ENCODE measurements at places on chromosomes 12 and 14.

GRCh38 chr14:105944632-105945610 lies 418.5 kb downstream of the TMEM121 start:
- no peak for DNase-seq

- no peak for DNase-seq
Observed at GRCh38 chr12:108720757-108721514, 10.4 kb downstream of the CORO1C start.

DNA sequence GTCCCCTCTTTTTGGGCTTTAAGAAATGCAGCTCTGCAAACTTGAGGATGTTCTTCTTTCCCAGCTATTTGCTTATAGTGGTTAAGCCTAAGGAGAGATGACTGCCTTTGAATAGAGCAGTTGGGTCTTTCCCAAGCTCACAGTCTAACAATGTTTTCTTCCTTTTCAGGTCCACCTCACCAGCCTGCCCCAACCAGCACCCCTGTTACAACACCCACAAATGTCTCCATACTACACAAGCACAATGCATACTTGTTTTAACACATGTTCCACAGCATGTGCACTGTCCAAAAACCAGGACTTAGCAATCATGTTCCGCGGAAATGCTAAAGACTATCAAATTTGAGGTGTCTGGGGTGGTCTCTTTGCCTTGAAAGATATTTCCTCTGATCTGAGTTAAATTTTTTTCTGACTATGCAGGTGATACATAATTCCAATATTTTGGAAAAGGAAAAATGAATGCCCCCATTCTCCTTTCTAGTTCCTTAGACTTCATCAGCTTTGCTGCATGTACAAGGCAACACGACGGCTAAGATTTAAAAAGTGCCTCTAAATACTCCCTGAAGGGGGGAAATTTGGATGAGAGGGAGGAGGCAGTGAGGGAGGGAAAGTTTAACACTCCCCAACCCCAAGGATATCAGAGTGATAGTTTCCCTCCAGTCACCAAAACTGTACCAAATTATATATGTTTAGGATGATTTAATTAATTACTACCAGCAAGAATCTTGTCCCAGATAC lies 6.6 kb upstream of the HOXC13 start:
- DNase-seq = no peak

DNA sequence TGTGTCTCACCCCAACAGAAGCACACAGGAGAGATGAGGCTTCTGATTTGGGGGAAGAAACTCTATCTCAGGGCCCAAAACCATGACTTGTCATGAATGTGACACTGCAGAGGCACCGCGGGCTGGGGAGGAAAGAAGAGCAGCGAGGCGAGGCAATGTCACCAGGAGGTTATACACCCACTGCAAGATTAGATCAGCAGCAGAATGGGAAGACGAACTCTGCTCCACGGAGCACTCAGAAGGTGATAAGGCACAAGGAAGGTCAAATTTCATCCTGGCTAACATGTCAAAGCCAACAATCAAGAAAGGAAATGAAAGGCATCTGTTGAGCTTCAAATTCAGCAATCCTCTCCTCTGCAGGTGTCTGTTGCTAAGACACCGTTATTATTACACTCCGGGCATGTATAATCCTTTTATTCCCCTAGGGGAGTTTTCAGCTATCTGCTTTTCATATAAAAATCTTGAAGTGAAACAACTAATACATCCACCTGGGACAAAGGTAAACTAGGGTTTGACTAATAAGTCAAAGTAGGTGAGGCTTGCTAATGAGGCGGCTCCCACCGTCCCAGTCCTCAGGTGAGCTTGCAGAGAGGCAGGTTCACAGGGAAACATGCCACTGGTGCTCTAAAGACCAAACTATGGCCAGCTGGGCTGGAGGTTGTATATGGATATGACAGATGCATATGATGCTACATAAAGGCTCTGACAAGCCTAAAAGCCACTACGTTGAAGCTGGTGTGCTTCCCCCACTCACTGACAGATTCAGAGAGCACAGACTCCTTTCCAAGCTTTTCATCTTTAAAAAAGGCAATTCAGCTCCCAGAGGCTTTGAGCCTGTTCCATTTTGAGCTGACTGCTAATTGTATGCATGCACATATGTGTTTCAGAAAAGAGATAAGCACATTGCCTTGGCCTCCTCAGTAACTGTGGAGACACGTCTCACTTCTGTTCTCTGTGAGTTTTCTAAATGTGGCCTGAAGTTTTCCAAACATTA lies 221.2 kb downstream of the NELL2 start:
- DNase-seq = no peak

- no peak for DNase-seq
Observed at GRCh38 chr12:43165351-43165750, 386.7 kb downstream of the ADAMTS20 start.

- DNase-seq = no peak
Observed at GRCh38 chr12:11805043-11805442, 155.6 kb downstream of the ETV6 start.

DNA sequence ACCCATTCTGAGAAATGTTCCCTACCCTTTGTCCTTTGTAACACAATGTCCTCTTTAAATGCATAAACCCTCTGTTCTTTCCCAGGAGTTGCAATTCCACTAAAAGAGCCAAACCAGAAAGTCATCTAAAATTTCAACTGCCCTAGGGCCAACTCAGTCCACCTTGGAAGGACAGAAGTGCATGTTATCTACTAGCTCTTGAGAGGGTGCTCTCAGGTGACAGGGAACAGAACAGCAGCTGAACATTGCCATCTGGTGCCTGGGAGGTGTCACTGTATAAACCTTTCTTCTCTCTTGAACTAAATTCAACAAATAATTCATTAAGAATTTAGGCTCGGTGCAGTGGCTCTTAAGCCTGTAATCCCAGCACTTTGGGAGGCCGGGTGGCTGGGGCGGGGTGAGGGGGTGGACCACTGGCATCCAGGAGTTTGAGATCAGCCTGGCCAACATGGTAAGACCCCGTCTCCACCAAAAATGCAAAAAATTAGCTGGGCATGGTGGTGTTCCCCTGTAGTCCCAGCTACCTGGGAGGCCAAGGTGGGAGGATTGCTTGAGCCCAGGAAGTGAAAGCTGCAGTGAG lies 10.3 kb upstream of the FERMT2 start:
- DNase-seq = peak; percentile 37

DNA sequence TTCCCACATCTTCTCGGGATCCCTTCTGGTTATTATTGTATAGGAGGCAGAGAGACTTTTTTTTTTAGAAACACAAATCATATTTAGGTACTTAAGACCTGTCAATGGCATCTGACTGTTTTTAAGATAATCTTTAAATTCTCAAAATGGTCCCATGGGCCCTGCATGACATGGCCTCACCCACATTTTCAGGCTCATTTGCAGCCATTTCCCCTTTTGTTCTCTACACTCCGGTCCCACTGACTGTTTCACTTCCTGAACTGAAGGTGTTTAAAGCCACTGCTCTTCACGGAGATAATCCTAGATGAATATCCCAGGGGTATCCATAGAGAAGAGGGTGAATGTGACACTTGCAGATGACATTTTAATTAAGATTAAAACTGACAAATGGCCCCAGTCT lies 12.3 kb upstream of the C12orf71 start:
- no peak for DNase-seq

- DNase-seq = no peak
Observed at GRCh38 chr14:87799400-87799799, 193.6 kb downstream of the GALC start.

DNA sequence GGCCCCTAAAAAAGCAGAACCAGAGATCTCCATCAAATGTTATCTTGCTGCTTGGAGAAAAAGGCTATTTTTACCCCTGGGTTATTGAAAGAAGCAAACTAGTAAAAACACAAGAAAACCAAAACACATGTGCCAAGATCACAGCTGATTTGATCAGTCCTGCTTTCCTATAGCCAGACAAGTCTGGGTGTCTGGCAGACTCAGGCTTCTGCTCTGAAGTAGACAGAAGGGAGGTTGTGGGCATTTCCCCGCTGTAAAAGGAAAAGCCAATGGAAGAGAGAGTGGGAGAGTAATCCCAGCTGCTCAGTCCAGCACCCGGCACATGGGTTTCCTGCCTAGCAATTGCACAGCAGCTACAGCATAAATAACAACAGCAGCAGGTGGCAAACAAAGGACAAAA lies 177.9 kb downstream of the PHLDA1 start:
- DNase-seq = no peak

GRCh38 chr14:75826599-75826998 lies 155.2 kb downstream of the TGFB3 start:
- DNase-seq = no peak

- no peak for DNase-seq
Observed at GRCh38 chr14:87503711-87504110, 489.3 kb downstream of the GALC start.

DNA sequence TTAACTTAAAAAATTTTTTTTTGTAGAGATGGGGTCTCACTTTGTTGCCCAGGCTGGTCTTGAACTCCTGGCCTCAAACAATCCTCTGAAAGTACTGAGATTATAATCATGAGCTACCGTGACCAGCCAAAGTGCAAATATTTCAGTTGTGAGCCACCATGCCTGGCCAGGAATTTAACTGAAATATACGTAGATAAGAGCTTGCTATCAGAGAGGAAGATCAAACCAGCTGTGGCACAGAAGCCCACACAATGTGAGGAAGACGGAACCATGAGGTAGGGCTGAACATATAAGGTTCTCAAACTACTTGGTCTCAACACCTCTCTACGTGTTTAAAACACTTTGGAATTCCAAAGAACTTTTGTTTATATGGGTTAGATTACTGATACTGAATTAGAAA lies 29.1 kb downstream of the ATG14 start:
- DNase-seq = no peak

DNA sequence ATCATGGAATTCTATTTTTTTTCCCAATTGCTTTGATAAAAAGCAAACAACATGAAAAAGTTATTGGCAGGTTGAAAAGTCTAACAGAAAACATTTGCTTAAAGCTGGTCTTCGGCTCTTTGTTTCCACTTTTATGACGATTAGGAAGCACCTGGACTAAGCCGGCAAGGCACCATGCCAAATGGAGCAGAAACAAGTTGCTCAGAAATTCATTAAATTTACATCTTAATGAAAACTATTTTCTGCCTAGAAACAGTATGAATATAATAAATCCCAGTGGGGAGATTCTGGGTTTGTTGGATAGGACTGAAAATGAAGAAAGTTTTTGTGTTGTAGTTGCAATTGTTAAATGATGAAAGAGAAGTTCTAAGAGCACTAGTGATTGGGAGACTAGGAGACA lies 51.4 kb upstream of the OR9K2 start:
- DNase-seq = no peak

GRCh38 chr12:66127650-66128049 lies 2.9 kb downstream of the LLPH start:
- no peak for DNase-seq

DNA sequence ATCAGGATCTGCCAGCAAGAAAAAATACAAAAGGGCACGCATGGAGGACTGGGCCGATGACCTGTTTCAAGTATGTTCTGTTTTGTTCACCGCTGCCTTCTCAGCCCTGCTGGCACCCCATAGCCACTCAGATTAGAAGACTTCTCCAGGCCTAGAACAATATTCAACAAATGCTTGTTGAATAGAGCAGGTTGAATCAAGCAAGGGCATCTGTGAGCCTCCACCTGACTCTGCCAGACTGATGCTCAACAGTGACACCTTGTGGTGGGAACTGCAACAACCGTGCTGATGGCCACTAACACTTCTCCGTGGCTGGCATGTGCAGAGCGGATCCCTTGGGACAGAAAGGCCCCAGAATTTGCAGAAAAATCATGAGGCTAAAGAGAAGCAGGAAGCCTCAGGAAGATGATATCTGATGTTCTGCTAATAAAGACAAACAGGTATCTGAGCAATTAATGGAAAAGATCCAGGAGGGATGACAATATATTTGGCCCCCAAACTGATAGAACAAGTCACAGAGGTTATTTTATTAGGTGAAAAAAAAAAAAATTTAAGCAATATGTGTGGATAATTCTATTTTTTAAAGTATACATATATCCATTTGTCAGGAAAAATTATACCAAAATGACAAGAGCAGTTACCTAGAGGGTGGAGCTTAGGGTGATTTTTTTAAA lies 114.3 kb downstream of the KSR2 start:
- DNase-seq = peak; percentile 22

- DNase-seq = no peak
Observed at GRCh38 chr14:65949711-65950516, 536.3 kb upstream of the CCDC196 start.

- DNase-seq = peak; percentile 37
Observed at GRCh38 chr14:50363714-50364111, 33.0 kb downstream of the CDKL1 start.

GRCh38 chr12:34295366-34296142 lies 273.3 kb downstream of the ALG10 start:
- no peak for DNase-seq

- DNase-seq = no peak
Observed at GRCh38 chr12:55072083-55072482, 52.3 kb downstream of the NEUROD4 start.

- DNase-seq = no peak
Observed at GRCh38 chr12:30829876-30830275, 75.1 kb upstream of the CAPRIN2 start.

DNA sequence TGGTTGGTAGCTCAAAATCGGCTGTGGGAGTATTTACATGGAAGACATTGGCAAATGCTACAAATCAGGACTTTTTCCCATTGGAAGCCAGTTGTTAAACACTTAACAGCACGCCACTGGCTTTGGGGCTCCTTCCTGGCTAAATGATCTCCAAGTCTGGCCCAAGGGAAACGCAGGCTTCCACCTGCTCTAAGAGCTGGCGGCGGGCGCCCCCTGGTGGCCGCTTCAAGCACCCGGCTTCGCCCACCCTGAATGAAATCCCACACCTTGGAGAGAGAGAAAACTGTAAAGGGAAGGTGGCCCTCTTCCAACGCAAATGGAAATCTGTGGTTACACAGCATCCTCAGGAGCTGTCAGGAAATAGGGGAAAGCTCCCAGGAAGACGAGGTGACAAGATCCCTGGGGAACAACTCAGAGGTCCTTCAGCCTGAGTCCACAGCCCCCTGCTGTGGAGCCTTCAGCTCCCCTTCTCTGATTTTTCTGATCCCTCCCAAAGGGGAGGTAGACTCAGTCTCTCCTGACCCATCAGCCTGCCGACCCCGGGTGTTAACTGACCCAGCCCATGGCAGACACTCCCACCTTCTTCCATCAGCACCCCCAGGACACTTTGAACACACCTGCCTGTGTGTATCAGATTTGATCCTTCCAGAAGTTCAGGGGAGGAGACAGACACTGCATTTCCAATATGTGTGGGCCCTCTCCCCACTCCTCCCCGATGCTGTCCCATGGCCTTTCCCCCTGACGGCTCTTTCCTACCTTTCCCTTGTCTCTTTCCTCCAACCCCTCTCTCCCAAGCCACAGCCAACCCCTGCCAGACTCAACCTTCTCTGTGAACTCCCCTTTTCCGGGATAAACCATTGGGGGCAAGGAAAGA lies 15.4 kb downstream of the SELPLG start:
- DNase-seq = peak; percentile 68

- no peak for DNase-seq
Observed at GRCh38 chr14:68596211-68596610, 196.7 kb downstream of the ZFP36L1 start.

DNA sequence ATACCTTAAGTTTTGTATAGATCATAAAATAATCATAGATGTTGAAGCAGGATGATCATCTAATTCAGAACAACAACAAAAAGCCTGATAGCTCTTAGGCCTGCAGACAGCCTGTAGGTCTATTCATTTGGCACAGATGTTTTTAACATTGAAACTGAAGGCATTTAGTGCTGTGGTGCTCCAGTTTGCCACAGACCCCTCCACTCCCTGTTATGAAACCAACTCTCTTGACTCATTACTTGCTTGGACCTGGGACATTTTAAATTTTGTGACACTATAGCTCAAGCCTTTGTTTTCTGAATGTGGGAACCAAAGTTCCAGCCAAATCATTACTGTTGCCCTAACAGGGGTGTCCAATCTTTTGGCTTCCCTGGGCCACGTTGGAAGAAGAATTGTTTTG lies 9.1 kb downstream of the PRKCH start:
- no peak for DNase-seq

GRCh38 chr12:27965411-27965810 lies 7.1 kb downstream of the PTHLH start:
- DNase-seq = no peak

Data from GM12891 (cell line).